Activated naive CD4-positive, alpha-beta T cell (primary cell): ENCODE measurements at places on chromosomes 5 and 9.

DNA sequence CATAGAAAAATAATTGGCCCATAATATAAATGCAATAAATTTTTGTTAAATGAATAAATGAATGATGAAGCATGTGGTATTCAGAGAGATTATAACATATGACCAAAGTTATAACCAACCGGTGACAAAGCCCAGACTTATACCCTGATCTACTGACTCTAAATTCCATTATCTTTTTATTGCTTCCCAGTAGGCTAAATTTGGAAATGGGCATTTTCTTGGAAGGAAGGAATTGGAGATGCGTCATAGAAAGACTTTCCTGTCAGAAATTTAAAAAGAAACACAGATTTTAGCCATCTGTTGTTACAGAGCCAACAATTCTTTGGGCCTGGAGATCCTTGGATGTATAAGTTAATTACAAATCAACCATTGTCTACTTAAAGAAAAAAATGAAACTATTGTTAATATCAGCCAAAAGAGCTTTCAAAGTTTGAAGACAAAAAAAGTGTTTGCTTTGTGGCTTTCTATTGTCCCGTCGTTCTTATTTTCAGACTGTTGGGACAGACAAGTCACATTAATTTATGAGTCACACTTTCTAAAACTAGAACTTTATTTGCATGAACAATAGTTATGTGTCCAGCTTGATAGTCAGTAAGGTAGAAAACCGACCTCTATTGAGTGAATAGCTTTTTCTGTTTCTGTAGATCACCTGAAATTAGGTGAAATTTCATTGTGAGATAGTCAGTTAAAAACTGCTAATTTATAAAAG, 428.7 kb downstream of the GABRG2 start:
- DNase-seq = no peak

GRCh38 chr9:87615136-87615535, 110.8 kb upstream of the CTSL start:
- no peak for DNase-seq

DNA sequence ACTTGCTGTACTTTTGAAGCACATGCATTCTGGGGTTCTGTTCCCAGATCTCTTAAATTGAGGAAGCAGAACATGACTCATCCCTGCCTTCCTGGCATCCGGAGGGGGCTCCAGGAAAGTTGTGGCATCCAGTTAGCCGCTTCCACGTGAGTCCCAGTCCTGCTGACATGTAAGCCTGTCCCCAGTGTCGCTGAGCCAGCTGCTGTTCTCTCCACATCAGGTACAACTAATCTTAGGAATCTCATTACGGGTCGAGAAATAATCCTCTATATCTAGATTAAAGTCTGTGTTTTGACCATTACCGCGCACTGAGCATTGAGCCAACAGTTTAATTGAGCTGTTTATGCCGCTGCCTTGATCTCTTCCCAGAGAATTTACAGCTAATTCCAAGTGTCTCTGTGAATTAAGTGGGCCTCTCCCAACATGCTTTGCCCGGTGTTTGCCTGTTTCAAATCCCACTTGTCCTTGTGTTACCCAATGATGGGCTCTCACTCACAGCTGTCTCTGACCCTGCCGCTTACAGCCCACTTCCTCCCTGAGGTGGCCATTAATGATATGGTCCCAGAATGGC, 10.5 kb upstream of the SHB start:
- no peak for DNase-seq

- no peak for DNase-seq
These were observed 1161.7 kb upstream of the DMAC1 start for GRCh38 chr9:8961186-8961851.

DNA sequence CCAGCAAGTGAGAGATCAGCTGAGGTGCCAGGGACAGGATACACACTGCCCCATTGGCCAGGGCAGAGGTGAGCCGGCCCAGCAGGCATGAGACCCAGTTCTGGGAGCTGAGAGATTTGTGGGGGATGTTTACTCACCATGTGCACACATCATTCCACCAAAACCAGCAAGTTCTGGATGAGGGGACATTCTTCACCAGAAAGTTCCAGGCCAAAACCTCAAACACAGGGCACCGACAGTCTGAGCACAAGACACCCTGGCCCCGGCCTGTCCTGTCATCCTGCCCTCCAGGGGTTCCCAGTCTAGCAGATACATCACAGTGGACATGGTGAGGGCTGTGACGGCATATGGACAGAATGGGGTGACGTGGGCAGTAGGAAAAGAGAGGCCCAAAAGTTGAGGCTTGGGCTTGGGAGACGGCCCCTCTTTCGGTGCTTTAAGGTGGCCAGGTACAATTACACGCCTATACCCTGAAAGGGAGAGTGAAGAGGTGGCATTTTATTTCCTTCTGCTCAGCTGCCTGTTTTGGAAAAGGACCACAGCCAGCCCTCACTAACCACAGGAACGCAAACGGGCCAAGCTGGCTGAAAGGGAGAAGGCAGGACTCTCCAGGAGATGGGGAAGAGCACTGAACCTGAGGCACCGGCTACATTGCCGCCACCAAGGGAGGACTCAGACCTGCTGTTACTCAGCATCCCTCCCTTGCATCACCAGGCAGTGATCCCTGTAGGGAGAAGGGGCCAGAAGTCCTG, 64.0 kb downstream of the SHB start:
- no peak for DNase-seq

- DNase-seq = no peak
These were observed 116.7 kb downstream of the PPP2R2B start for GRCh38 chr5:146761811-146762210.

DNA sequence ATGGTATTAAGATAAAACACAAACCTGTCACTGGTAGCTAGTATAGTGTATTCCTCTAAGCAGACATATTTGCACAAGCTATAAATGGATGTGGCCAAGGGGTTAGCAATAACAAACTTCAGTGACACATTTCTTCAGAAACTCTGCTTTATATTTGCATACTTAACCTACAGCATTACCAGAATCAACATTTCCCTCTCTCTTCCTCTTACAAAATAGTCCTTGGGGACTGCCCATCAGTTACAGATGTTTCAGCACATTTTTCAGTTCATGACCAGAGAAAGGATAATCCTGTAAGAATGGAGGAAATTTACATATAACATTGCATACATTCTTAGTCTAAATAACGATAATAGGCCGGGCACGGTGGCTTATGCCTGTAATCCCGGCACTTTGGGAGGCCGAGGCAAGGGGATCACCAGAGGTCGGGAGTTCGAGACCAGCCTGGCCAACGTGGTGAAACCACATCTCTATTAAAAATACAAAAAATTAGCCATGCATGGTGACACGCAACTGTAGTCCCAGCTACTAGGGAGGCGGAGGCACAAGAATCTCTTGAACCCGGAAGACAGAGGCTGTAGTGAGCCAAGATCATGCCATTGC, 25.3 kb upstream of the SLC1A1 start:
- no peak for DNase-seq

- no peak for DNase-seq
These were observed 71.1 kb upstream of the FOXE1 start for GRCh38 chr9:97781902-97782301.

DNA sequence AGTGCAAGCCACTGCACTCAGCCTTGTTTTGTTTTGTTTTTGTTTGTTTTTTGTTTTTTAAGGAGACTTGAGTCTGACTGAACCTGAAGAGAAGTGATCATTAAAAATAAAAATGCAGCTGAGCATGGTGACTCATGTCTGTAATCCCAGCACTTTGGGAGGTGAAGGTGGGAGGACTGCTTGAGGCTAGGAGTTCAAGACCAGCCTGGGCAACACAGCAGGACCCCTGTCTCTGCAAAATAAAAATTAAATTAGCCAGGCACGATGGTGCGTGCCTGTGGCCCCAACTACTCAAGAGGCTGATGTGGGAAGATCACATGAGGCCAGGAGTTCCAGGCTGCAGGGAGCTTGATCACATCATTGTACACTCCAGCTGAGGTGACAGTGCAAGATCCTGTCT, 6.2 kb downstream of the SLC1A1 start:
- DNase-seq = no peak

GRCh38 chr5:32734827-32735378, 23.8 kb downstream of the NPR3 start:
- no peak for DNase-seq

GRCh38 chr5:124888622-124889485, 142.4 kb upstream of the ZNF608 start:
- DNase-seq = no peak

DNA sequence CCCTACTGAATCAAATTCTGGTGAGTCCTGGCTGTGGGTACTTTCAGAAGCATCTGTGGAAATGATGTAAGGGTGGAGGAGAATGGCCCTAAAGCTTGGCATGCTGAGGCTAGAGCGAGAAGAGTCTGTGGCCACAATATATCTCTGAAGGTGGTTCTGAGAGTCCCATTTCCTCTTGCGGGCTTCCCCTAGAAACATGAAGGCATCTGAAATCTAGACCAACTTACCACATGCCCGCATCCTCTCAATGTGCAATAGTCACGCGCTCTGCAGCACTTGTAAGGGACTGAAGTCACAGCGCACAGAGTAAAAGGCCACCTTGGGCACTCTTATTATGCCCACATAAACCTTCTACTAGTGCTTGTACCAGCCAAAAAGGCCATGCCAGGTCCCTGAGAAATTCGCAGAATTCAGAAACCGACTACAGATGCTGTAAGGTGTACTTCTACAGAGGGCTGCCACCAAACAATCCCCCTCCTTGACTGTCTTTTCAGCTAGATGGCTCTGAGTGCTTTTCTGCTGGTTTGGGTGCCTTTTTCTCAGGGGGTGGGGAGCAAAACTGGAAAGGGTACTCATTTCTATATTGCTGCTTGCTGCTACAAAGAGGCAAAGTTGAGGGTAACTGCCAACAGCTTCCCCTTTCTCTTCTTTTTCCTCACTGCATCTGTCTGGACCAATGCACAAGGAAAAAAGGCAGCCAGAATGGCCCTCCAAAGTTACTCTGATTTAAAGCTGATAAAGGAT, 107.3 kb downstream of the ZDHHC21 start:
- no peak for DNase-seq

- DNase-seq = no peak
These were observed 5.5 kb upstream of the DPM2 start for GRCh38 chr9:127943011-127943662.

DNA sequence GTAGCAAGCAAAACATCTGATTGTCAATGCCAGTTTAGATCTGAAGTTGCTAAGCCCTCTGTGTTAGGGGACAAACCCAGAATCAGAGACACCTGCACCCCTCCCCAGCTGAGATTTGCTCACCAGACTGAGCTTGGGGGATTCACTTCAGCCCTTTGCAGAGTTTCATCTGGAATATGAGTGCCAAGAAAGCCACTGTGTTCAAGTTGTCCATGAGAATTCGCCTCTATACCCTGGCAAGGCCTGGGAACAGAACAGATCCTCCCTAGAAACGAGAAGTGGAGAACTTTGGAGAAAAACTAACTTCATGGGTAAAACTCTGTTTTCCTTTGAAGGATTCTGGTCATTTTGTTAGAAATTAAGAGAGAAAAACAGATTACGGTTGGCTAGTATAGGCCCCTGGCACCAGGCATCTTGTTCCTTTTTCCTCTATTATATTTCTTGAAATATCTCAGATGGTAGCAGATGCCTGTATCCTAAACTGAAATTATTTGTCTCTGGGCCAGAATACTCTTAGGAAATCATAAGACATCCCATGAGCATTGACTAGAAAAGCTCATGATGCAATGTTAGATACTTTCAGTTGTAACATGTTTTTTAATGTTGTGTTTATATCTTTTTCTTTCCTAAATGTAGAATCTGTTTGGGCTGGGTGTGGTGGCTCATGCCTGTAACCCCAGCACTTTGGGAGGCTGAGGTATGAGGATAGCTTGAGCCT, 64.4 kb downstream of the SNX18 start:
- no peak for DNase-seq

DNA sequence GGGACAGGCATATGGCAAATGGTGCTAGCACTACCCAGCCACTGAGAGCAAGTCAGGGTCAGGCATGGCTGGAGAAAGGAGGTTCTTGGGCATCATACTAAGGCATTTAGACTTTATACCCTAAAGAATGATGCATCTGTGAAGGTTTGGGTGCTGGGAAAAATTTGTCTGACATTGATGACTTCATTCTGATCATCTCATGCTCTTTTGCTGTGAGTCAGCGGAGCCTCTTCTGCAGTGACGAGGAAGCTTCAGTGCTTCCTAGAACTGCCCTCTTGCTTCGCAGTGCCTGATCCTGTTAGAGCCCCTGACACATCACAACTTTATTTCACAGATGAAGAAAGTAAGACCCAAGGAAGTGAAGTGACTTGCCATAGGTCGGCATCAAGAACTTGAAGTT, 266.6 kb upstream of the GAS1 start:
- no peak for DNase-seq

GRCh38 chr5:115850744-115851416, 9.1 kb downstream of the AP3S1 start:
- no peak for DNase-seq

GRCh38 chr5:142143878-142144277, 35.3 kb downstream of the NDFIP1 start:
- DNase-seq = no peak

DNA sequence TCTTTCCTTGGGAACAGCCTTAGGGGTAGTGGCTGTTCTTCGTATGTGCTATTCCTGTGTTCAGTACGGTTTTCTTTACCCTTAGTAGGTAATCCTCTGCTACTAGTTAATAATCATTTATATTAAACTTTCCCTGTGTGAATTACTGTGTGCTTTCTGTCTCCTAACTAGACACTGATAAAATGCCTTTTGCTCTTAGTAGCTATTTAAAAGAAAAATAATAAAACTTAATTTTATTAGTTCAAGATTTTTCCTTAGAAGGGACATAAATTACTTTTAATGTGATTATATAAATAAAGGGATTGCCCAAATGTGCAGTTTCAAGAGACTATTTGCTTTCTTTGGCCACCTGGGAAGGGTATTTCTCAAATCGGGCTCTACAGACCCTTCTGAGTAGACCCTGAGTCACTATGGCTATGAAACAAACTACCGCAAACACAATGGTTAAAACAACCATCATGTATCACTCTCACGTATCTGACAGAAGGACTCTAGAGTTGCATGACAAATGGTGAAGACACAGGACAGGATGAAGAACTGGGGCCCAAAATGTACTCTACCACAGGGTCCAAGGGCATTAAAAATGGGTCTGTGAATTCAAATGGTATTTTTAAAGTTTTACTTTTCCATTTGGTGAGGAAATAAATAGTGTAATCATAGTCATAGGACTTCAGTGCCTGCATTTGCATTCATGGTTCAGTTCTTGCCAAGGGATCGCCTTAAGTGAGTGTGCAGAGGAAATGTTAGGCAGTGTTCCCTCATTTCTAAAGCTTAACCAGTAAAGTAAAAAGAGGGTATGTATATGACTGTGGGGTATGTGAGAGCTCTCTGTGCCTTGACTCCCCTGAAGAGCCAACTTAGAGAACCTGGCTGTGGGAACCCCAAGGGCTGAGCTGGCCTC, 97.0 kb downstream of the TSSK1B start:
- no peak for DNase-seq

DNA sequence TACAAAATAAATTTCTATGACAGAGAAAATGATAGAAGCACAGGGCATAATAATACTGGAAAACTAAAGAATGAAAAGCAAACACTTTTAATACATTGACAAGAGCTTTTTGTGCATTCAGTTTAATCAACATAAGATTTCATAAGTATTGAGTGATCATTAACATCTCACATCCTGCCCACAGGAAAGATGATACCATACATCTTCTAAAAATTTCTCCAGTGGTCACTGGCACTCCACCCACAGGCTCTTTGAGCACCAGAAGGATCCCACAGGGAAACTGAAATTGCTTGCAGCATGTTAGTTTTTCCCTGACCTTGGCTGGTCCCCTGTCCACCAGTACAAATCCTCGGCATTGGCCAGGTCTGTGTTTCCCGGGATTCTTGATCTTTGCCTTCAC, 186.0 kb downstream of the CEMIP2 start:
- DNase-seq = no peak
